ENCODE measurements at places on chromosomes 4 and X. TPM values are rescaled to one million over a fixed set of nuclear protein-coding genes. Genes with fewer than 3 reads are reported as not detected.

The TSC22D3 gene
- total RNA-seq, result 150 TPM

The MEPE gene
- not detected for total RNA-seq

The FGB gene
- total RNA-seq, result 15.9 TPM

The RBMXL3 gene
- total RNA-seq, result not detected

The PCDH10 gene
- 0.19 TPM for total RNA-seq

The DGKK gene
- total RNA-seq, result not detected

The FMR1NB gene
- not detected for total RNA-seq

The PDE5A gene
- 0.43 TPM for total RNA-seq

The TKTL1 gene
- total RNA-seq, result not detected
